ENCODE measurements at places on chromosomes 4 and X. TPM values are rescaled to one million over a fixed set of nuclear protein-coding genes. Genes with fewer than 3 reads are reported as not detected.
A peak's percentile ranks its signal among the peaks of the same experiment; 100 is the strongest.

Gene PABPC5
- not detected for total RNA-seq

GRCh38 chr4:66108898-66109297 lies 438.6 kb upstream of the EPHA5 start:
- no peak for DNase-seq

GRCh38 chr4:105148776-105149175 lies 2.1 kb downstream of the TET2 start:
- DNase-seq: no peak

Gene PRRG3
- not detected for total RNA-seq

GRCh38 chr4:11623726-11624037 lies 195.0 kb upstream of the HS3ST1 start:
- DNase-seq: peak; percentile 17

- DNase-seq: no peak
Observed at GRCh38 chr4:185196437-185196836, 7.4 kb downstream of the CFAP97 start.

Measured in B cell (primary cell).